Non-pigmented ciliary epithelial cell (primary cell): ENCODE measurements at places on chromosomes 12 and 14.

DNA sequence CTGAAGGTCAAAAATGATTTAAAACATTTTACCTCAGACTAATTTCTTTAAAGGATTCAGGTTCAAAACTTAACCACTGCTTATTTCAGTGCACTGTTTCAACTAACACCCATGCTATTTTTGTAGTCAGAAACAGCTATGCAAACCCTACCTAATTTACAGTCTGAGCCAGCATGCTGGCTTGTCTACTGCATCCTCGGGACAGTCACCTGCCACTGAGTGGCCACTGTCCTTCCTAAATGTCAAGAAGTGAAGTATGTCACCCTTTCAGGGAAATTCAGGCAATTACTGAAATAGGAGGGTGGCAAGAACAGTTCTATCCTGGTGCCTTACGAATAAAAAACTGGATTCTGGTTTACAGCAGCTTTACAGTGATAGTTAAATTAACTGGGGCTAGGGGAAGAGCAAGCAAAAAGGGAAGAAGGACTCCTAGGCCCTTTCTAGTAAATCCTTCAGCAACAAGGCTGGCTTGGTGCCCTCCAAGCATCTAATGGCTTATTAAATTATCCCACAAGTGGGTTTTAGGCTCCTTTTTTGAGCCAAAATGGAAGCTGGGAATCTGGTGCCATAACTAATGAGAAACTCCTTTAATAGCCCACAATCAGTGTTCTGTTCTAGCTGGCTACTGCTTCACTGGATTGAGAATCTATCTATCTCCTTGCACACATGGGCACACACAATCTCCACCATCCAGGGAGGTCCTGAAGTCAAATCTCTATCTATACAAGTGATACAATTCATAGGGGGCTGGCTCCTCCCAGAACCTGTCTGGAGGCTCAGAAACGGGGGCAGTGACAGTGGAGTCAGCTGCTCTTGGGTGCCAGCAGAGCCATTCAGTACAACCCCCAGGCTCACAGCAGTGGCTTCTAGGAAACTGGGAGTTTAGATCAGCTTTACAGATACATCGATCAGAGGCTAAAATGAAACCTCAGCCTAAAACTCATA lies 43.4 kb downstream of the SH2B3 start:
- DNase-seq: no peak

GRCh38 chr12:40874868-40875267 lies 182.6 kb downstream of the CNTN1 start:
- no peak for DNase-seq

DNA sequence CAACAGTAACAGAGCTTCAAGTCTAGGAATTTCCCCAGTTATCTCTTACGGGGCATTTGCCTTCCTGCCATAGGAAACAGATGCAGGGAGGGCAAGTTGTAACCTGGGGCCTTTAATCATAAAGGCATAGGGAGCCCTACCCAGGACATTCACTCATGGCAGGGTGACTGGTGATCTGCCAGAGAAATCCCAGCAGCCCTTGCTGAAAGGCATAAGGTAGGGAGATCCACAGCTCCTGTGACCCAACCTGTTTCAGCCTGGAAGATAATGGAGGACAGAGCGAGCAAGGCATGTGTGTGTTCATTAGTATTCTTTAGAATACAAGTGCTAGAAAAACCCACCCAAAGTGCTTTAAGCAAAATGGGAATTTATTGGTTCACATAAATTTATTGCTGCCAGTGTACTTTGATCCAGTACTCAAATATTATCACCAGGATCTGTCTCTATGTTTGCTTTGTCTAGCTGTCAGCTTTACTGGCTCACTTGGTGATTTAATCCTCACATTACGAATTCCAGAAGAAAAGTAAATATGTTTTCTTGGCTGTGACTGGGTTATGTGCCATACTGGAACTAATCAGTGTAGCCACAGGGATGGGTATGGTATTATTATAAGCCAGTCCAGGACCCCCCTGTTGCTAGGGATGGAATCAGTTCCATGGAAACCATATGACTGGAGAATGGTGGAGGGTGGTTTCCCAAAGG lies 21.1 kb upstream of the AKAP6 start:
- no peak for DNase-seq

- DNase-seq: no peak
Measured at GRCh38 chr12:108603743-108604142, 5.9 kb upstream of the TMEM119 start.

DNA sequence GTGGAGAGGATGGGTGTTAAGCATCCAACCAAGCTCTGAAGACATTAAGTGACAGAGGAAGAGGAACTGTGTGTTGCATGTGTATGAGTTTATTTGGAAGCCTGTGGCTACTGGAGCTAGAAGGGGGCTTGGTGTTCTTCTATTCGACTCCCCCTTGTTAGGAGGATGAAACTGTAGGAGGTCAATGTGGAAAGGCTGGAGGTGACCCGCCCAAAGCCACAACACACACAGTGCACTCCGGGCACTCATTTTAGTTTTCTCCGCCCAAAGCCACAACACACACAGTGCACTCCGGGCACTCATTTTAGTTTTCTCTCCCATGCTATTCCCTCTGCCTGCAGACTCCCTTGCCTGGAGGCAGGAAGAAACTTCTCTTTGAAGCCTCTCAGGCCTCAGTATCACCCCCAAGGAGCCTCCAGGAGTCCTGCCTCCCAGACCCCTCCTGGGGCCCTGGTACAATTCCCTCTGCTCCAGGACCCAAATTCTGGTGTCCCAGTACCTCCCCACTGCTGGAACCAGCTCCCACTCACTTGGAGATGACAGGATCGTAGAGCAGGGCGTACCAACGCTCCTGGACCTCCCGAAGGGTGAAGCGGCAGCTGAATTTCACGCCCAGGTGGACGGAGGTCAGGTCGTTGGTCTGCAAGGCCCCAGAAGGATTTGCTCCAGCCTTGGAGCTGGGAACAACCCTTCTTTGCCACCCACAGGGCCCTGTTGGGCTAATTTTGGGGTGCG lies 3.8 kb downstream of the MCRS1 start:
- no peak for DNase-seq

GRCh38 chr14:51431033-51431709 lies 191.1 kb downstream of the TMX1 start:
- no peak for DNase-seq

DNA sequence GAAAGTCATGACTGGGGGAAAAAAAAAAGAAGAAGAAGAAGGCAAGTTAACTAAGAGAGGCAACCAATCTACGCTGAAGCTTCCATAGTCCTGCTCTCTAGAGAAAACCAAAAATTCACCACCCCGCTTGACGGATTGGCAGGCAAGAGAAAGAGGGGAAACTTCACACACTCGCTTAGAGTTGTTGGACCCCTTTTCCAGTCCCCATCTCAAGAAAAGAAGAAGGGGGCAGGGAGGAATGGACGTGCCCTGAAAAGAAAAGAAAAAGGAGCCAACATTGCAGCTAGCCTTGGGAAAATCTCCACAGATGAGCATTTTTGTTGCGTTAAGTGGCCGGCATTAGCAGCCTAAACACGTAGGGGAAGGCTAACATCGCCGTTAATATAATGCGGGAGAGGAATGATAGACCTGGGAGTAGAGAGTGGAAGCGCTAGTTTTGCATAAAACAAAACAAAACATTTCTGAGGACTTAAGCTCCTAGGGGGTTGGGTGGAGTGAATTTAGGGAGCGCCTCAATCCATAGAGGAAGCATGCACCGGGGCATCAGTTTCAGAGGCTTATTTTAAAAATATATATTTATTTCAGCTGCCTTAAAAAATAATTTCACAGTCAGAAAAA lies 11.3 kb upstream of the FOXG1 start:
- DNase-seq: no peak

DNA sequence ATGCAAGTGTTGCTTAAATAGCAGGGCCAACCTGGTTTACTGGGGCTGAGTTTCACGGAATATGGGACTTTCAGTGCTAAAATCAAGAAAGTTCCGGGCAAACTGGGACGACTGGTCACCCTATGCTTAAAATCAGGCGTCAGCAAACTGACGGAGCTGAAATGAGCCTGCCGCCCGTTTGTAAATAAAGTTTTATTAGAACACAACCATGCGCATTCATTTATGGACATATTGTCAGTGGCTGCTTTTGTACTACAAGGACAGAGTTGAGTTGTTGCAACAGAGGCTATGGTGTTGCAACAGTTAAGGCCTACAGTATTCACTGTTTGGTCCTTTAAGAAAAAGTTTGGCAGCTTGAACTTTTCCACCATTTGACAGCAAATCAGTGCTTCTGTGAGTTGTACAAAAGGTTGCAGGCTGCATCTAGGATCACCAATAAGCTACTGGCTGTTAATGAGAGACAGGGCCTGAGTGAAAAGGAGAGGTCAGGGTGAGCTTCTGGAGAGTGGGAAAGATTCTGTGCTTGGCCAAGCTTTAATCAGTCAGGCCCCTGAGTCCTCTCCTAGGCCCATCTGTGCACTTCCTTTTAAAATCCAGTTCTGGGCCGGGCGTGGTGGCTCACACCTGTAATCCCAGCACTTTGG lies 13.3 kb downstream of the SELPLG start:
- DNase-seq: no peak

DNA sequence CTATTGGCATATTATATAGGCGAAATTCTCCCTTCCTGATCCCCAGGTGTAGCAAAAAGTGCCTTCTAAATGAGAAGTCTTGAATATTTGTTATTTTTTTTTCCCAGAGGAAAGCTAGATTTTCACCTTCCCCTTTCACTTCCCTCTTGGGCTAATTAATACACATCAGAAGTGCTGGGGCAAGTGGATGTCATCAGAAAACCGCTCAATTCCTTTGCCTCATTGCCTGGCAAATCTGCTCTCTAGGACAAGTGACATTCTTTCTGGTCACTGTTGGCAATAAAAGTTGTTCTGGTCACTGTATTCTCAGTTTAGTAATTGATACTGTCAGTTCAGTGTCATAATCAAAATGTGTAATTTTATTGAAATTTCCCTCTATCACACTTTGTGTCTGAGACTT lies 174.5 kb downstream of the ETNK1 start:
- DNase-seq: no peak

GRCh38 chr12:132173135-132174014 lies 29.1 kb downstream of the NOC4L start:
- no peak for DNase-seq

DNA sequence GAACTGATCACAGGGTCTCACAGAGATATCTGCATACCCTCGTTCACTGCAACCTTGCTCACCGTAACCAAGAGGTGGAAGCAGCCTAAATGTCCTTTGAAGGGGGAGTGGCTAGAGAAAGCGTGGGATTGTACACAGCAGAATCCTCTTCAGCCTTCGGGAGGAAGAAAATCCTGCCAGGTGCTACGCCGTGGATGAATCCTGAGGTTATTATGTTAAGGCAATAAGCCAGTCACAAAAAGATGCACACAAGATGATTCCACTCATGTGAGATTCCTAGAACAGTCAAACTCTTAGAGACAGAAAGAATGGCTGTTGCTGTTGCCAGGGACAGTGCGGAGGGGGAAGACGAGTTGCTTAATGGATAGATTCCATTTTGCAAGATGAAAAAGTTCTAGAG lies 39.6 kb upstream of the SFSWAP start:
- no peak for DNase-seq

DNA sequence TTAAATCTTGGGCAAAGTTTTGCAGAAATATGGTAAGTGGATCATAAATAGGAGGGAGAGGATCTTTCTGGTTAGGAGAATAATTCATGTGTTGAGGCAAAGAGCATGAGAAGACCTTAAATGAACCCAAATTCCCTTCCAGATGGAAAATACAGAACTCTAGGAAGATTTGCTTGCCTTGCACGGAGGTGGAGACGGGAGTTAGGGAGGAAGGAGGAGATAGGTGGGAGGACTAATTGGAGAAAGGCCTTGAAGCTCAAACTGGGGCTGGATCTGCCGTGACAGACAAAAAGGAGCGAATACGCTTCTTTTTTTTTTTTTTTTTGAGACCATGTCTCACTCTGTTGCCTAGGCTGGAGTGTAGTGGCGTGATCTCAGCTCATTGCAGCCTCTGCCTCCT lies 5.9 kb downstream of the GPRC5A start:
- DNase-seq: no peak

DNA sequence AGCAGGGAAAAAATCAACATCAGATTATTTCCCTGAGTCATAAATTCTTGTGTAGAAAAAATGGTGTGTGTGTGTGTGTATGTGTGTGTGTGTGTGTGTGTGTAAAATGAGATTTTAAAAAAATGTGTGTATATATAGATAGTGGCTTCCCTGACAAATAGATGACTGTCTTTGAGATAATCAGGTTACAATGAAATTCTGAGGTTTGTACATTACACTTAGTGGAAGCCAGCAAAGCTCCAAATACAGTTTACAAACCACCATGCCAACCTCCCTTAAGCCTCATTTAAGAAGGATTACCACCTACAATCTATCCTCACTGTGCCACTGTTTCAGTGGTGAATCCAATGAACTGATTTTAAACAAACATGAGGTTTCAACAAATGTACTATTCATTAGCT lies 93.8 kb downstream of the MED13L start:
- DNase-seq: no peak

DNA sequence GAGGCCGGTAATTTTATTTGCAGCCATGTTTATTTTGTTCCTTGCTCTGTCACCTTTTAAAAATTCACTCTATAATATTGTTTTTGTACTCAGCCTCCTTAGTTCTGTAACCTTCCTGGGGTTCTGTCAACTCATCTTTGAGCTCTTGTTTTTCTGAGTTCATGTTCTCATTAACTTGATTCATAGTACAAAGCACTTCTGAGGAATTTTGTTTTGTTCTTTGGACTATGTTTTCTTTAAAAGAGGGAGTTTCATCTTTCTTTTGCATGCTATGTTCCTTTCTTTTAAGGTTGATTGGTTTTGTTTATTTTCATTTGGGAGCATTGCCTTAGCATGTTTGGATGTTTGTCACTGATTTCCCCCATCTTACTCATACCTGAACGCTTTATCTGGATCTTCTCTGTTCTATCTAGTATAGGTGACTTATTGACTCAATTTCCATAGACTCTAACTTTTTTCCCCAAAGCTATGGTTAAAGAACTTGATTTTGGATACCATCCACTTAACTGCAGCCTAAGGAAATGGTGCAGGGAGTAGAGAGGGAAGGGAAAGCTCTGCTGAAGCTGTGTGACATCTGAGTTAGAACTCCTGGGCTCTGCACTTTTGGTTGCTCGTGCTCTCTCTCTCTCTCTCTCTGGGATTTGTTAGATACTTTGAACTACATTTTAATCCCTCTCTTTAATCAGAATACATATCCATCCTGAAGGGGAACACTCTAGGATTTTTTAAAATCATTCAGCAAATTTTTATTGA lies 268.5 kb downstream of the PAWR start:
- no peak for DNase-seq

DNA sequence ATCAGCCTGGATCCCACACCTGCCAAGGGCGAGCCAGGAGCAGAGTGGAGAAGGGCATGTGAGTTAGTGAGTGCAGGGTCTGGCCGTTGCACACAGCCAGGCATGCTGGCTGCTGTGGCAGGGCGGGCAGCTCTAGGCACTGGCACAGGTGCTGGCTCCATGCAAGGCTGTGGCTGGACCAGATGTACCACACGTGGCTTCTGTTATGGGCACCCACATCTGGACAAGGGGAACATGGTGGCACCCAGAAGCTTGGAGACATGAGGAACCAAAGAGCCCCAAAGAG lies 20.1 kb downstream of the SERPINA3 start:
- no peak for DNase-seq

DNA sequence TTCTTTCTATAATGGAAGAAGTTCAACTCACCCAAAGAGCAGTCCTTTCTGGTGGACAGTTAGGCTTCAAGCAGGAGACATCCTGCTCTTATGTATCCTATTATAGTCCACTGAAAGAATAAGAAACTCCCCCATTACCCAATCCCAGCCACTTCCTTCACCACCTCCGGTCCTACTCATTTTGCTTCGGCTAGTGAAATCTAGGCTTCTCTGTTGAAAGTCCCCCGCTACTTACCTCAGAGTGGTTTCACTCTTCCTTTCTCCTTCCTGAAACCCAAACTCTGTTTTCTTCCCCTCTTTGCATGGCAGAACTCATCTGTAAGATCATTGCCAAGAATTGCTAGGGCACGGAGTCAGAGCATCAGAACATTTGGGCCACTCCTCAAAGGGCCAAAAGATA lies at the start of gene GPR84:
Gene GPR84, minus strand, starts transcription at position 74 of the 400 bp plus-strand sequence. CDS start 635 bp downstream, outside the sequence.
- DNase-seq: no peak
